ENCODE measurements at places on chromosomes 7 and 10.

DNA sequence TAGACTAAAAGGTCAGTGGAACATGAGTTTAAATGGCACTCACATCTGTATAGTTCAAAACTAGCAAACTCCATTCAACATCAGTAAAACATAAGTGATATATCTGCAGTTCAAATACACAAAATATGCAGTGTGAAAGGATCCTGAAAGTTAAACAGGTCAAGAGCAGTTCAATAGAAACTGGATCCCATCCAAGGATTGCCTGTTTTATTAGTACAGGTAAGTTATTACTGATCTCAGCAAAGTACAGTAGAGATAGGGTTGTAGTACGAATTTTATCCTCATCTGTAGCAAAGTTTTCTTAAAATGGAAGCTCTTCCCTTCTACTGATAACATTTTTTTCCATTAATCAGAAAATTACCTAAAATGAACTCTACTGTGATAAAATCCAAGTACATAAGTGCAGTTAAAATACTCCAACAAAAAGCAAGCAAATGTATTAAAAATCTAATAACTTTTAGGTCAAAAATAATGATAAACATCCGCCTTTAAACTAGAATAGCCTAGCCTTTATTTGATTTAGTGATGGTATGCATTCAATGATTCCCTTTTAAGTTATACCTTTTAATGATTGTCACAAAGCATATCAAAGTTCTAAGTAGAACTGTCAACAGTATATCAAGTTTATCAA, 2.2 kb downstream of the ZNF800 start:
- no peak for DNase-seq

GRCh38 chr10:60050366-60050765, 144.0 kb upstream of the CCDC6 start:
- no peak for DNase-seq

DNA sequence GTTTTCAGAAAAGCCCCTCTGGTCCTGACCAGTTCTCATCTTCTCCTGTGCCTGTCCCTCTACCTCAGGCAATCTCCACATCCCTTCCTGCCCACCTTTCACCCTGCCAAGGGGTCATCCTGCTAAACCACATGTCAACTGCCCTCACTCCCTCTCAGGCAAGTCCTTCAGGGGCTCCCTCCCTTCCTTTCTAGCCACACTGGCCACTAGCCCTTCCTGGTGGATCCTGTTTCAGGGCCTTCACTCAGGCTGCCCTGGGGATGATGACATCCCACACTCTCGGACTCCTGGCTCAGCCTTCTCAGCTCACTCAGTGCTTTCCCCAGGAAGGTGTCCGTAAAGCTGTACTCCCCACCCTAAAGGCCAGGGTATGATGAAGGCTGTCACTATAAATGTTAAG, 13.4 kb downstream of the STEAP1B start:
- DNase-seq: no peak

DNA sequence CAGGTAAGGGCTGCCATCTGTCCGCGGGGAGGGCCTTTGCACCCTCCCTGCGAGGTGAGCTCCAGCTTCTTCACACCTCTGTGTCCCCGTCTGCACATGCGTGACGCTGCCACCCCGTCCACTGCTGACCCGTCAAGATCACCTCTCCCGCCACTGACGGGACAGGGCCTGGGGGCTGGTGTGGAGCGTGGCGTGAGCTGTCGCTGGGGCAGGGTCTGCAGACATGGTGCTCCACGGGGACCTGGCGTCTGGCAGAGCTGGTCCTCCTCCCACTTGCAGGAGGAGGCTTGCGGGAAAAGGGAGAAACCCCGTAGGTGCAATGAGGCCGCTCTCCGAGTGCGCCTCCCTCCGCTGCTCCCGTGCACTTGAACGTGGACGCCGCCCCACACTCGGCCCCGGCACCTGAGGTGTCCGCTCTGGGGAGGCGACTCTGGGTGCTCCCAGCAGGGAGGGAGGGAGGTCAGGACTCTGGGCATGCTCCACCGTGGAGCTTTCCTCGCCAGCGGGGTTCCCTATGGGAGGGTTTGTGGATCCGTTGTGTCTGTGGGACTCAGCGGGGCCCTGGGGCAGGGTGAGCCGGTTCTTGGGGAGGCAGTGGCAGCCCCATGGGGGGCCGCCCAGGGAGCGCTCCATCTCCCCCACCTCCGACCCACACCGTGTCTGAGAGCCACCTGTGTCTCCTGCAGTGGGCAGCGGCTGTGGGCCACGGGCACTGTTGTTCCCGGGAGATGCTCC, 17.6 kb upstream of the DPYSL4 start:
- DNase-seq: no peak

DNA sequence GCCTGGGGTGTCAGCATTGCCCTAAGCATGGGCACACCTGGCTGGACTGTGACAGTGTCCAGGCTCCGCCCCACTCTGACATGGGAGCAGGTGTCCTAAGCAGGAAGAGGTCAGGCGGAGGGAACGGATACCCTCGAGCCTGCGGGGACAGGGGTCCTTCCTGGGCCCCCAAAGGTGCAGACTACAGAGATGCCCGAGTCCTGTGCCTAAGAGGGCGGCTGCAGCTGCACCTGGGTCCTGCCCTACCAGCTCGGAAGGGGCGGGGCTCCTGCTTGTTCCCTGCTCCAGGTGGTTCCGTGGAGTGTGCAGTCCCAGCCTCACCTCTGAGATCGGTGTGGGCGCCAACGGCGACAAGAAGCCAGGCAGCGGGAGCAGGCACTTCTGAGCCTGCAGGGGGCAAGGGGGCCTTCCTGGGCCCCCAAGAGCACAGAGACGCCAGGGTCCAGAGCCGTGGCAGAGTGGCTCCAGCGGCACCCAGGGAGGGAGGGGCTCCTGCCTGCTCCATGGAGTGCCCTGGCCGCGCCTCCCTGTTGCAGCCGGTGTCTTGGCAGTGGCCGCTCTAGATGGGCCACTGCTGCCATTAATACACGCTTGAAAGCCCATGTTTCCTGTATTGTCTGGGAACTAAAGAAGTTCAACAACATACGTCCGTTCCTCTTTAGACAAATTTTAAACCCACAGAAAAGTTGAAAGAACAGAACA, 64.5 kb upstream of the CACNA2D1 start:
- DNase-seq: no peak

DNA sequence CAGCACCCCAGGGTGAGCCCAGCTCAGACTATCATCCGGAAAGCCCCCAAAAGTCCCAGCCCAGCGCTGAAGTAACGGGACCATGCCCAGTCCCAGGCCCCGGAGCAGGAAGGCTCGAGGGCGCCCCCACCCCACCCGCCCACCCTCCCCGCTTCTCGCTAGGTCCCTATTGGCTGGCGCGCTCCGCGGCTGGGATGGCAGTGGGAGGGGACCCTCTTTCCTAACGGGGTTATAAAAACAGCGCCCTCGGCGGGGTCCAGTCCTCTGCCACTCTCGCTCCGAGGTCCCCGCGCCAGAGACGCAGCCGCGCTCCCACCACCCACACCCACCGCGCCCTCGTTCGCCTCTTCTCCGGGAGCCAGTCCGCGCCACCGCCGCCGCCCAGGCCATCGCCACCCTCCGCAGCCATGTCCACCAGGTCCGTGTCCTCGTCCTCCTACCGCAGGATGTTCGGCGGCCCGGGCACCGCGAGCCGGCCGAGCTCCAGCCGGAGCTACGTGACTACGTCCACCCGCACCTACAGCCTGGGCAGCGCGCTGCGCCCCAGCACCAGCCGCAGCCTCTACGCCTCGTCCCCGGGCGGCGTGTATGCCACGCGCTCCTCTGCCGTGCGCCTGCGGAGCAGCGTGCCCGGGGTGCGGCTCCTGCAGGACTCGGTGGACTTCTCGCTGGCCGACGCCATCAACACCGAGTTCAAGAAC, 1.1 kb downstream of the VIM start:
- DNase-seq: peak; percentile 58

DNA sequence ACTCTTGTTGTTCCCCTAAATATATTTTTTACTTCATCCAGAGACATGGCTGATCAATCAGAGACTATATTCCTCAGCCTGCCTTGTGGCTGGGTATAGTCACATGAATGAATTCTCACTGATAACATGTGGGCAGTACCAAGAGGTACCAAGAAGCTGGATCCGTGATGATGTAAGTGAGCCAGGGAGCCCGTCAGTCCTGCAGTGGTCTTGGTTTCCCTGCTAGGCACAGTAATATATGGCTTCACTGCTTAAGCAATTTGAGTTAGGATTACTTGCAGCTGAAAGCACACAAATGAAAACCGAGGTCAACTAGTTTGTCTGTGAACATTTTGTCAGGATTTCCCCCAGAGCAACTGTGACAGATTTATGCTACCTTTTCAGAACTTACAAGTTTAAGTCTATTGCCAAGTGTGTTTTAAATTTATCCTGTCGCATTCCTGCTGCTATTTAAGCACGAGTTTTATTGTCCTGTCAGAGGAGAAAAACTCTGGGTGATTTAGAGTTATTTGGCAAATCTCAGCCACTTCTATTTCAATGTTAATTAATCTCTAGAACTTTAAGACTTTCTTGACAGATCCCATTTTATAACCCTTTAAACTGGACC, 381.8 kb downstream of the PHF14 start:
- no peak for DNase-seq

DNA sequence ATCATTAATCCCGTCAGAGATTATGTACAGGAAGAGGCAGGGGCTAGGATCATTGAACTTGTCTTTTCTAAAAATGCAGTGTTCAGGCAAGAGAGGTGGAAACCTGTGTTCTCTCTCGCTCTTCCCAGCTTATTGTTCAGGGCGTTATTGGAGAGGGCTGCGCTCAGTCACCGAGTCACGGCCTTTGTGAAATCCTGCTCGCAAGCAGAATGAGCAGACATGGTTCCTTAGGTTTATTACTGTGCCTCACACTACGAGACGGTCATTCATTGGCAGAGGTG, 631 bp upstream of the PRKRIP1 start:
- DNase-seq: no peak

GRCh38 chr7:1479287-1479686, 20.0 kb upstream of the MICALL2 start:
- no peak for DNase-seq

DNA sequence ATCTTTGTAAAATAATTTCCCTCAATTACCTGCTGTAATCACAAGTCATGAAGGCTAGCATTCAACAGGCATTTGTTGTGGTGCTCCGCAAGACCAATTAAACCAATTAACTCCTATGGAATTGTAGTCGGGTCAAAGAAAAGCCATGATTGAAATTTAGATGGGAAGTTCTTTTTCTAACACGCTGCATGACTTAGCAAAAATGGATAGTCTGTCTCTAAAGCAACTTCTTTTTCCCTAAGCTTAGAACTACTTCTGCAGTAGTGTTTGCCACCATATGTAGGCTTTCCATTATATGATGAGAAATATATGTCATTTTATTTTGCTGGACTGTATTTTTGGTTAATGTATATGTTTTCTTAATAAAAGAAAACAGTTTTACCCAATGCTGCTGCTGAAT, 119.1 kb downstream of the TSPAN12 start:
- DNase-seq: no peak

DNA sequence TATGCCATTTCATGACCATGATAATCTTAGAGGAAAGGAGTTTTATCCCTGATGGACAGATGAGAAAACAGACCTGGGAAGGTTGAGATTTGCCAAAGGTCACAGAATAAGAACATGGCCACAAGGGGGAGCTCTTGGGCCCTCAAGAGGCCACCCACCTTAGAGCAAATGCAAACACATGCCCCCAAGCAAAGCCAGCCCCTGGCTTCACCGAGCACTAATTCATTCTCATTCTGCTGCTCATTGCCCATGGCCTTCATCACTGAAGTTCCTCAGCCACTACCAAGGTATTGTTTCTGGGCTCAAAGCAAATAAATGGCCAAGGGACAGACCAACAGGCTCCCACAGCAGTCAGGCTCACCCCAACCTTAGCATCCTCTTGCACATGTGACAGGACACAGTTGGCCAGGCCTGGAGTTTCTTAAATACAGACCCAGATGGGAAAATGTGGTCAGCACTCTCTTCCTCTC, 44.2 kb downstream of the PDLIM1 start:
- DNase-seq: peak; percentile 82

DNA sequence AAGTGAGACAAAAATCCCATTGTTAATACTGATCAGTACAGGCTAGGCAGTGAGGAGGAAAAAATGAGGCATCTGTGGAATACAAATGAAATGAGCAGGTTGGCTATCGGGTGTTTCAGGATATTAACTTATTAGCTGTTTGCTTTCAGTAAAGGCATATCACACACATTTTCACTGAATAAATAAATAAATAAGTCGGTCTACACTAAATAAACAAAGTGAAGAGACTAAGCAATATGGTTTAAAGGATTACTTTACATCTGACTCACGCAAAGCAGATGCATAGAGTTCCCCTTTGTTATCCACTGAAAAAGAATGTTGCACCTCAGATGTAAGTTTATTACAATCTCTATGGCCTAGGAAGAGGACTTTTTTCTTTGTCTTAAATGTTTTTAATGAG, 6.3 kb upstream of the SEMA3A start:
- DNase-seq: no peak

- no peak for DNase-seq
Observed at GRCh38 chr7:118615-119391, 73.6 kb upstream of the FAM20C start.

GRCh38 chr10:49141541-49142332, 7.9 kb upstream of the FAM170B start:
- no peak for DNase-seq

- no peak for DNase-seq
Observed at GRCh38 chr7:129610709-129611245, 743 bp upstream of the NRF1 start.

- DNase-seq: no peak
Observed at GRCh38 chr10:31926765-31927564, 1.7 kb downstream of the ARHGAP12 start.

- DNase-seq: no peak
Observed at GRCh38 chr7:42661312-42661711, 250.6 kb downstream of the C7orf25 start.

GRCh38 chr7:82441669-82442478, 1.7 kb downstream of the CACNA2D1 start:
- DNase-seq: peak; percentile 8

GRCh38 chr7:33880787-33881186, 24.6 kb upstream of the BMPER start:
- DNase-seq: no peak

- no peak for DNase-seq
Observed at GRCh38 chr10:122671355-122671754, 28.3 kb downstream of the C10orf120 start.

- DNase-seq: no peak
Observed at GRCh38 chr7:54841772-54842697, 83.0 kb upstream of the SEC61G start.

DNA sequence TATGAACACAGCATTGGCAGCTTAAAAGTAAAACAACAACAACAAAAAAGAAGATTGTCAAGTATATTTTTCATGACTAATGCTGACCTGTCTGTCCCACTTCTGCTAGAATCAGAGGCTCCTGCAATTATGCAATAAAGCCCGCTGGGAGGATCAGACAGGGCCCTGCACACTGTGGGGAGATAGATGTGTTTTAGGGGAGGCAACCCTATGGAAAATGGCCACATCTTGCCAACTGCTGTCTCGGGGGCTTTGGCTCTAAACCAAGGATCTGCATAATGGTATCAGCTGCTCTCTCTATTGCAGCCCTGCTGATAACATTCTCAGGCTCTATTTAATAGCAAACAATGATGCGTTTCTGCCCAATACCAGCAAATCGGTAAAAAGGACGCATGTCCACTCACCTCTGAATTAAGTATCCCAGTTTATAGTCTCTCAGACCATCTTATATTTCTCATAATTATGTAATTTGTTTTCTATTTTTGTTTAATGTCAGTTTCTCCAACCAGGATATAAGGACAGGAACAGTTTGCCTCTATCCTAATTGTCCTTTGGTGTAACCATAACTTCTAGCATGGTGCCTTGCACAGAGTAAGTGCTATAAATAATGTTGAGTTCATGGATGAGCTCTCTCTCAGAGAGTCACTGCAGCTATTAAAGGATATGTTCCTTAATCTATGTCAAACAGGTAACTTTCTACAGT, 15.3 kb upstream of the PRKAR2B start:
- DNase-seq: peak; percentile 8

- no peak for DNase-seq
Observed at GRCh38 chr7:69508736-69509135, 89.5 kb upstream of the AUTS2 start.

Measured in HEK293T (cell line).